ENCODE measurements at places on chromosomes 4 and X.

DNA sequence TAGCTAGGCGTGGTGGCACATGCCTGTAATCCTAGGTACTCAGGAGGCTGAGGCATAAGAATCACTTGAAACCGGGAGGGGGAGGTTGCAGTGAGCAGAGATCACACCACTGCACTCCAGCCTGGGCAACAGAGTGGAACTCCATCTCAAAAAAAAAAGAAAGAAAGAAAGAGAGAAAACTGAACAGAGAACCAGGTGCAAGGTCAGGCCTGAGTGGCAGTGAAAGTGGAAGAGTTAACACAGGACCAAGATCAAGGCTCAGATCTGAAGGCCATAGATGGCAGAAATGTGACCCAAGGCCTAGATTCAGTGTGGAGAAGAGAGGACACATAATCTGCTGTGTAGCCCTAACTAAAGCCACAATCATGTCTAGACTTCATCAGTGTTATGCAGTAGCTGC is 4.9 kb upstream of the ZNF630 start:
- no peak for DNase-seq

- no peak for DNase-seq
Measured at GRCh38 chr4:161182913-161183312, 980.9 kb downstream of the FSTL5 start.

GRCh38 chr4:76208005-76208765 is 5.4 kb downstream of the SCARB2 start:
- peak; percentile 93 for DNase-seq

GRCh38 chr4:175413561-175413960 is 398.5 kb downstream of the GPM6A start:
- no peak for DNase-seq

GRCh38 chr4:20276848-20277247 is 25.1 kb downstream of the SLIT2 start:
- DNase-seq, result no peak

DNA sequence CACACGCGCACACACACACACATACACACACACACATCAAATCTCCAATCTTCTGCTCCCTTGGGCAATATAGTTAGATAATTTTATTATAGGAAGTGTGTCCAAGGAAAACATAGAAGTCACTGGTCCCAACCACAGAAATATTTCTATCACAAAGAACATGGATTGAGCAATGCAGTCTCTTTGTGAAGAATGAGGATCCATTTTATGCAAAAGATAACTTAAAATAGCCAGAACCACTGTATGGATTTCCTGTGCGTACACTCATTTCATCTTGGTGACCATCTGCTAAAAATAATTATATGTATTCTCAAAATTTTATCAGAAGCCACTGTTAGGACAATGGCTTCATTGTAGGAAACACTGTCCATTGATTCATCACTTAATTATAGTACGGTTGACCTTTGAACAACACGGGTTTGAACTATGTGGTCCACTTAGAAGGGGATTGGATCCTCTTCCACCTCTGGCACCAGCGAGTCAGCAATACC is 169.6 kb upstream of the MXRA5 start:
- no peak for DNase-seq

DNA sequence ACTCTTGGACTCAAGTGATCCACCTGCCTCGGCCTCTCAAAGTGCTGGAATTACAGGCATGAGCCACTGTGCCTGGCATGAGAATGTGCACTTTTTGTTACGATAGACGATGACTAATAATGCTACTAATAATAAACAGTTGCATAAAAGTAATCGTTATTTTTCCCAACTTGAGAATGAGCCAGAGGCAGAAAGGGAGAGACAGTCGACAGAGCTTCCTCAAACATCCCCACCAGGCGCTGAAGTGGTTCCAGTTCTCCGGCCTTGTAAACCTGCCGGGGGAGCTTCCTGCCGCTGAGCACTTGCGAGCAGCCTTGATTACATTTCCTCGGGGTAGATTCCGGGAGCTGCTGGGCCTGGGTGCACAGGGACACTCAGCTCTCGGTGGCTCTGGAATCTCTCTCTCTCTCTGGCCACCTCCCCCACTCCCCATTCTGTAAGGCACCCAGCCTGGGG is 8.9 kb upstream of the HTRA3 start:
- peak; percentile 71 for DNase-seq

DNA sequence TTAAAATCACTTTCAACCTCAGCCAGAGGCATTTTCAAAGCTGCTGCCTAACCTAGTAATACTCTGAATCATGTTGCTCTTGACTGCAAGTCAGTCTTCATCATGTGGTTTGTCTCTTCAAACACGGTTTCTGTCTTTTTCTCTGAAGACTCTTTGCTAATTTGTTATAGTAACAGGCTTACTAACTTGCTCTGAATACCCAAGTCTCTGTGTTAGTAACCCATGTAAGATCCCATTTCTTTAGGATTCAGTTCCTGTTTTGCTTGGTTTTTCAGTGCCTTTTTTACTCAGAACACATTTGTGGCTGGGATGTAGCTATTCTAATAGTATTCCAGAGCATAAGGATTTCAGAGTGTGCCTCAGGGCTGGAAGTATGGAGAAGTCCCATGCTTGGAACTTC is 1450.6 kb upstream of the IGFBP7 start:
- DNase-seq, result no peak
